Transverse colon (tissue), 4 donors: ENCODE measurements at places on chromosomes 2 and 18. TPM values are rescaled to one million over a fixed set of nuclear protein-coding genes. Genes with fewer than 3 reads are reported as not detected.

- no peaks in the 10 kb centered on the region for H3K4me1 ChIP-seq
- H3K4me3 ChIP-seq = no peak overlapping the region
- no peak for DNase-seq
- H3K27ac ChIP-seq = no peak overlapping the region
Measured at GRCh38 chr2:239983004-239983778, 42.0 kb downstream of the NDUFA10 start.

DNA sequence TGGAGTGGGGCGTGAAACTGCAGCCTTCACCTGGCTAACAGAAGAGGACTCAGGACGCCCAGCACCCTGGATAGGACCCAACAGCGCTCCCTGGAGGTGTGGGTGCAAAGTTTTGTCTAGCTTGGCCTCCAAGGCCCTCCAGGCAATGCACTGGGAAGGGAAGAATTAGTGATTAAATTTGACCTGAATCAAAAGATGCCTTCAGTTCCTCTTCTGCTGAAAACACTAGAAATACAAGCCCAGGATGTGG is 779 bp upstream of the TRIB2 start:
- peak overlapping the region; percentile 88 for H3K27ac ChIP-seq
- peaks cover 16% of the 10 kb centered on the region for H3K4me1 ChIP-seq
- H3K36me3 ChIP-seq = no peaks in the 10 kb centered on the region
- peak overlapping the region; percentile 76 for H3K4me3 ChIP-seq
- peak; percentile 80 for DNase-seq

GRCh38 chr2:82256983-82257632 is 1952.6 kb upstream of the LRRTM1 start:
- H3K27me3 ChIP-seq = no peaks in the 10 kb centered on the region
- no peak for DNase-seq
- no peaks in the 10 kb centered on the region for H3K36me3 ChIP-seq
- H3K27ac ChIP-seq = no peak overlapping the region
- no peak overlapping the region for H3K4me3 ChIP-seq

DNA sequence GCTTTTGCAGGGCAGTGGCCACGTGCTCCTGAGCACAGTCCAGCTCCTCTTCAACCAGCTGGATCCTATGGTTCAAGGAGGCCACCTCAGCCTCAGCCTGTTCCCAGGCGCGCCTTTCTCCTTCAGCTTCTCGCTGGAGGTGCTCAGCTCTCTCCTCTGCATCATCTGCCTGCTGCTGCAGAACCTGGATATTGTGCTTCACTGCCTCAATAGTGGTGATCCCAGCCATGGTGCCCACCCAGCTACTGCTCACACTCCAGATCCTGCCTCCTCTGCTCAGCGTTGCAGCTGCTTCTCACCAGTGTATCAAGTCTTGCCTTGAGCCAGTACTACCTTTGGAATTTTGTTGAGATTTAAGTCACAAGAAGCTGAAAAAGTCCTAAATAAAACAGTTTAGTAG is 67.9 kb downstream of the ASXL2 start:
- no peaks in the 10 kb centered on the region for H3K27me3 ChIP-seq
- H3K36me3 ChIP-seq = no peaks in the 10 kb centered on the region
- H3K4me1 ChIP-seq = no peaks in the 10 kb centered on the region
- no peak overlapping the region for H3K4me3 ChIP-seq
- no peak overlapping the region for H3K27ac ChIP-seq

- H3K27ac ChIP-seq = no peak overlapping the region
- DNase-seq = peak; percentile 16
- no peak overlapping the region for H3K4me3 ChIP-seq
Measured at GRCh38 chr2:12167525-12168317, 421.3 kb downstream of the LPIN1 start.

- no peak for DNase-seq
- H3K36me3 ChIP-seq = no peaks in the 10 kb centered on the region
- H3K4me3 ChIP-seq = no peak overlapping the region
- H3K4me1 ChIP-seq = no peaks in the 10 kb centered on the region
Measured at GRCh38 chr2:11396467-11397445, 52.3 kb upstream of the ROCK2 start.

The TNFRSF11A gene
- total RNA-seq = 33.7 TPM

The DUSP19 gene
- total RNA-seq = 1.6 TPM

The NYAP2 gene
- not detected for total RNA-seq
